Calu3 (cell line): ENCODE measurements at places on chromosomes 5 and 9. TPM values are rescaled to one million over a fixed set of nuclear protein-coding genes. Genes with fewer than 3 reads are reported as not detected.

- no peak for DNase-seq
These were observed 32.9 kb downstream of the NIPAL4 start for GRCh38 chr5:157492886-157493285.

The MARCOL gene
- not detected in 2 replicates for total RNA-seq

The ARID3C gene
- total RNA-seq: not detected in 2 replicates

The MRPL36 gene
- total RNA-seq: 45.8 and 55.5 TPM in 2 replicates

DNA sequence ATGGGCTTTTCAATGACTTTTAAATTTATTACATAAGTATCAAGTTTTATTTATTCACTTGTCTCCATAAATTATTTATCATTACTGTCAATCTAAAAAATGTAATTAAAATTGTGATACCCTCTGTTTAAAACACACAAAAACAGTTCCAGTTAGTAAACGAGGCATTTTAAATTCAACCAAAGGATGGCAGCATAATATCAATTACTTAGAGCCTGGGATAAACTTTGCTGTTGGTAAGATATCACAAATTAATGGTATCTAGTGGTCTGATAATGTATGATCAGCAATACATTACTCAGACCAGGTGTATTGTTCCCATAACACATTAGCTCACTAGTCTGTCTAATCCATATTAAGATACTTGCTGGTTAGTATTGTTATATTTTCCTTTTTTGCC is 9.6 kb upstream of the IFNE start:
- no peak for DNase-seq

The LURAP1L gene
- 48.7 and 52.7 TPM in 2 replicates for total RNA-seq

DNA sequence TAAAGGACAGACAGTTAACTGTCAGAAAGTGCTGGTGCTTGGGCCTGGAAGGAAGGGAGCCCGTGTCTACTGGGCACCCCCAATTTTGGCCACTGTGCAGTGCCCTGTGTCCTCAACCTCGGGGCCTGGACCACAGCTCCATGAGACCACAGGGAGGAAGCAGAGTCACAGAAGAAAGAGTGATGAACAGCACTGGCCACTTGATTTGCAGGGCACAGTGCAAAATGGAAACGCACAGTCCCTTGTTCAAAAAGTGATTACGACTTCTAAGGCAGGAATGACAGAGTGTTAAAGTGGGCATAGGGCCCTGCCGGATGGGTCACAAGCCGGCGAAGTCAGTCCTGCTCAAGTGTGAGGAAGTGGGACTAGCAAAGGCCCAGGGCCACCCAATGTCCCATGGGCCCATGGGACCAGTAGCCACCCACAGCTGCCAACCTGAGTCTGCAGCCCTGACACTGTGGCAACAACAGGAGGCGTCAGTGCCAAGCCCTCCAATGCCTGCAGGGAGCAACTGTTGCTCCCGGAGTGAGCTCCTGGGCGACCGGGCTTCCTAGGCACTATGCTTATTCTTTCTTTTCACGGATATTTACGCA is 85.4 kb downstream of the ADAMTS2 start:
- no peak for DNase-seq

The NCBP1 gene
- 28.0 and 32.2 TPM in 2 replicates for total RNA-seq
